ENCODE measurements at places on chromosomes 3 and 15.

- DNase-seq = no peak
Measured at GRCh38 chr3:126672741-126673140, 17.8 kb upstream of the TXNRD3 start.

GRCh38 chr15:96992817-96993216 lies 662.3 kb downstream of the NR2F2 start:
- DNase-seq = no peak

DNA sequence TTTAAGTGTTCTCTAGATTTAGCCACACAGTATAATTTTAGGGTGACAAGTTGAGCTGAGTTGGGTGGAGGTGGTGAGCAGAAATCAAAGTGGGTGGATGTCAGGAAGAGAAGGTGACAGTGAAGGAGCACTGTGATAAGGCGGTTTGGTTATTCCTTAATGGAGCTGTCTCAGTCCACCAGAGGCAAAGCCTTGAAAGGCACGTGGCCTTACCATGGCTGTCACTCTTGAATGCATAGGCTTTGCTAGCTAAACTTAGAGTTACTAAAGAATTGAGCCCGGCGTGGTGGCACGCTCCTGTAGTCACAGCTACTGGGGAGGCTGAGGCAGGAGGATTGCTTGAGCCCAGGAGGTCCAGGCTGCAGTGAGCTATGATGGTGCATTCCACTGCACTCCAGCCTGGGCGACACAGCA lies 560 bp upstream of the TTLL13 start:
- DNase-seq = no peak

DNA sequence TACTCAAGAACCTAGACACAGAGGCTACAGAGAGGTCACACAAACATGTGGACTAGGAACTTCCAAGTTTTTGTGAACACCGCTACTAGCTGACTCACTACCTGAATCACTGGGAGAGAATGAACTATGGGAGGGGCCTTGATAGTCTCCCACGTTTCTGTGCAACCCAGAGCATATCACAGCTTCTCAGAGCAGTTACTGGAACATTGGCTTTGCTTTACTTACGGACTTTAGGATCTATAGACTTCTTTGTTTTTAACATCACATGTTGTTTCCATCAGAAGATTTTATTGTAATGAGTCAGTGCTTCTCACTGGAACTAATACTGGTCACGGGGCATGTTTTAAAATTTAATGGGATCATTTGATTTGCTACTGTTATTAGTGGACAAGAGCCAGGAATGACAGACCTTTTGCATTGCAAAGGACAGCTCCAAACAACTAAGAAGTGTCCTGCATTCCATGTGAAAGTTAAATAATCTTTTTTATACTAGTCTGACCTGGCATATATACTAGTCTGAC lies 35.6 kb downstream of the RTP4 start:
- no peak for DNase-seq

GRCh38 chr3:171888466-171888865 lies 45.3 kb downstream of the TMEM212 start:
- DNase-seq = no peak

- DNase-seq = no peak
Measured at GRCh38 chr3:128841926-128842920, 37.2 kb upstream of the ACAD9 start.

DNA sequence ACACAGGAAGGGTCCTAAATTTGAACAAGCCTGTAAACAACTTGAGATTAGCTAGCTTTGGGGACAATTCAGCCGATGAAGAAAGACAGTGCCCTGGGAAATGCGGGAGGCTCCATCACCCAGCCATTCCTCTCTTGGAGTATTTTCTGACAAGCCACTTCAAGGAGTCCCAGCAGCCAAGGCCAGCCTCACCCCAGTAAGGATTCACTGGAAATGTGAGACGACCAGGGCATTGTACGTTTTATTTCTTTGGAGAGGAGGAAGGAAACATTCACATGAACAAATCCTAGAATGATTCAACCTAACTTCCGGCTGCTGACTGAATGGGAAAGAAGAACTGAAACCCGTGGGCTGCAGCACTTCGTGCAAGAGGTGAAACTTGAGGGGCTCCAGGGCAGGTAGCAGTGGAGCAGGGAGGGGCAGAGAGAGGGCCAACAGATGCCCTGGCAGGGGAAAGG lies 116.4 kb upstream of the ARHGEF3 start:
- no peak for DNase-seq

- no peak for DNase-seq
Measured at GRCh38 chr3:29614954-29615353, 334.1 kb downstream of the RBMS3 start.

GRCh38 chr3:189049458-189050236 lies 122.1 kb upstream of the TPRG1 start:
- no peak for DNase-seq

- DNase-seq = no peak
Measured at GRCh38 chr15:92770641-92771040, 115.1 kb upstream of the FAM174B start.

GRCh38 chr15:90365414-90366055 lies 13.5 kb downstream of the ZNF774 start:
- DNase-seq = no peak

DNA sequence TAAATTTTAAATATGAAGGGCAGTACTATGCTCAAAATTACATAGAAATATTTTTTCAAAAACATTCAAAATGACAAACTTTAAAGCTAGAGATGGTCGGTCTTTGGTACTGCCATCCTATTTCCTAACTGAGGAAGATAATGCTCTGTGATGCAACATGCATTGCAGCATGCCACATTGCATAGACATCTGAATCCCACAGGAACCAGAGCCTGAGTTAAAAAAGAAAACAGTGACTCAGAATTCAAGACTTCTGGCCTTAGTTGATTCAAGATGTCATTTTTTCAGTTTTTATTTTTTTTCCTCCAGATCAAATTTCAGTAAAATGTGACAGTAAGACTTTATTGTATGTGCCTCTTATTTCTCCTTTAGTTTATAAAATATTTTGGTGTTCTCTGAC lies 33.1 kb downstream of the TP63 start:
- no peak for DNase-seq

GRCh38 chr3:53401154-53401553 lies 53.8 kb upstream of the DCP1A start:
- no peak for DNase-seq

GRCh38 chr3:29057326-29057725 lies 223.5 kb upstream of the RBMS3 start:
- DNase-seq = no peak
